Breast epithelium (tissue), 4 donors: ENCODE measurements at places on chromosomes 3 and 15. TPM values are rescaled to one million over a fixed set of nuclear protein-coding genes. Genes with fewer than 3 reads are reported as not detected.

Gene CPEB1
- 4.6 TPM for total RNA-seq

Gene ASB14
- total RNA-seq: not detected

Gene PLIN1
- total RNA-seq: 114 TPM

Gene MYO1E
- 51.5 TPM for total RNA-seq

Gene FBN1
- 38.5 TPM for total RNA-seq

Gene VGLL4
- total RNA-seq: 48.0 TPM

Gene FAM174B
- 4.3 TPM for total RNA-seq

Gene SLC22A13
- total RNA-seq: not detected

DNA sequence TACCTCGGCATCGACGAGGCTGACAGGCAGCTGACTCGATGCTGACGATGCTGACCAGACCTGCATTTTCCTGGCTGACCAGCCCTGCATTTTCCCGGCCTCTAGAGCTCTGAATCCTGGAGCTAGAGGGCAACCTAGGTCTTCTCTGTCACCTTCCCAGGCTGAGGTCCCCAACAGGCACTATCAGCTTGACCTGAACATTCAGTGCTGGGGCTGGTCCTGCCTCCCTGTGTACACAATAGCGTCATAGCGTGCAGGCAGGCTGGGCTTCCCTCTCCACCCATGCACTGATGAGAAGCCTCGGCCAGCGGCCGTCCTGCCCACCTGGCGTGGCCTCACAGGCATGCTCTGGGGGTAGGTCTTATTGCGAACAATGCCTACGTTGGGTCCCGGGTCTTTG, 62.3 kb upstream of the SNRPA1 start:
- H3K27ac ChIP-seq: no peak overlapping the region
- no peaks in the 10 kb centered on the region for H3K36me3 ChIP-seq
- no peaks in the 10 kb centered on the region for H3K27me3 ChIP-seq
- H3K4me1 ChIP-seq: no peaks in the 10 kb centered on the region
- no peak overlapping the region for H3K4me3 ChIP-seq

DNA sequence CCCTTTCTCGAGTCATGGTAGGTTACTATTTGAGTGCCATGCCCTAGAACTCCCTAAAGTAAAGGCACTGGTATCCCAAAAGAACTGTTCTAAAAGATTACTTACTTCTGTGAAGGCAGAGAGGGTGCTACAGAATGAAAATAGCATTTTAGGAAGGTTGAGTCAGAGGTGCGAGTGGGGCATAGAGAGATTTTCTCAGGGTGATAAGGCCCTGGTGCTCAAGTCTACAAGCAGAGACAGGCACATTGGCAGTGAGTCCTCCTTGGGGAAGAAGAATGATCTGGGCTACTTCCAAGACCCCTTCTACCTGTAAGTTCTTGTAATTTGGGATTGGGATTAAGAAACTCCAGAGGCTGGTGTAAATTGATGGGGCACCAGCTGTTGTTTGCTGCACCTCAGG, 96.7 kb downstream of the AKAP13 start:
- no peak for DNase-seq
- H3K36me3 ChIP-seq: no peaks in the 10 kb centered on the region
- no peak overlapping the region for H3K27ac ChIP-seq

DNA sequence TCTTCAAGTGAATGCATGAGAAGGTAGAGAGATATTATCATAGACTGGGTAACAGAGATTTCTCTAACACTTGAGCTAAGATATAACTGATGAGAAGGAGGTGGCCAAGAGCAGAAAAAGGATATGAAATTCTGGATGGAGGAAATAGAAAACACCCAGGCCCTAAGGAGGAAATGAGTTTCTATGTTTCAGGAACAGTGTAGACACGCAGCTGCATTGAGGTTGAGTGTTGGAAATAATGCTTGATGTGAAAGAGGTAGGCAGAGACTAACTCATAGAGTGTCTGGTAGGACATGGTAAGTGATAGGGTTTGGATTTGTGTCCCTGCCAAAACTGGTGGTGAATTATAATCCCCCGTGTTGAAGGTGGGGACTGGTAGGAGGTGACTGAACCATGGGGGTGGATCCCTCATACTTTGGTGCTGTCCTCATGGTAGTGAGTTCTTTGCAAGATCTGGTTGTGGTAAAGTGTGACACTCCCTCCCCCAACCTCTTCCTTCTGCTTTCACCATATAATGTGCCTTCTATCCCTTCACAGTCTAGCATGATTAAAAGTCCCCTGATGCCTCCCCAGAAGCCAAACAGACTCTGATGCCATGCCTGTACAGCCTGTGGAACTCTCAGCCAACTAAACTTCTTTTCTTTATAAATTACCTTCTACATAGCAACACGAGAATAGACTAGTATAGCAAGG, 787.3 kb downstream of the EDEM1 start:
- H3K36me3 ChIP-seq: no peaks in the 10 kb centered on the region
- H3K4me1 ChIP-seq: no peaks in the 10 kb centered on the region
- no peak overlapping the region for H3K4me3 ChIP-seq
- no peak for DNase-seq

DNA sequence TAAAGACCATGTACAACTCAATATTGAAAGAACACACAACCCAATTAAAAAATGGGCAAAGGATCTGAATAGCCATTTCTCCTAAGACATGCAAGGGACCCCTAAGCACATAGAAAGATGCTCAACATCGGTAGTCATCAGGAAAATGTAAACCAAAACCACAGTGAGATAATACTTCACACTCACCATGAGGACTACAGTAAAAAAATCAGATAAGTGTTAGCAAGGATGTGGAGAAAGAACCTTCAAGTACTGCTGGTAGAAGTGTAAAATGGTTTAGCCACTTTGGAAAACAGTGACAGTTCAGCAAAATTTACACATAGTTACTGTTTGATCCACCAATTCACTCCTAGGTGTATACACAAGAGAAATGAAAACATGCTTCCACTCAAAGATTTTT, 30.1 kb upstream of the XIRP1 start:
- no peaks in the 10 kb centered on the region for H3K4me1 ChIP-seq
- no peaks in the 10 kb centered on the region for H3K36me3 ChIP-seq
- no peak overlapping the region for H3K4me3 ChIP-seq

DNA sequence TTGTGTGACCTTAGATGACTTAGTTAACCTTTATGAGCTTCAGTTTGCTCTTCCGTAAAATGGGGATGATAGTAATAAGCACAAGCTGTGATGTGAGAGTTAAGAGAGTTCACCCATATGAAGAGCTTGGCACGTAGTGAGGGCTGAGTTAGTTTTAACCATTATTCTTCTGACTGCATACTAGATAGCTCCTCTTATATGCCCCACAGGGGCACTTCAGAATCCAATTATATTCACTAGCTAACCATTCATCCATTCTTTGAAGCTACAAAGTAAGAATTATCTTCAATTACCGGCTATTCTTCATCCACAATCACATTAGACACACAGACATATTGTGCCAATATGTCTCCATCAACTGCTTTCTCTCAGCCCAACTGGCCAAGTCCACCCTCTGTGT, 159.0 kb upstream of the STT3B start:
- no peak overlapping the region for H3K4me3 ChIP-seq
- H3K36me3 ChIP-seq: no peaks in the 10 kb centered on the region
- no peaks in the 10 kb centered on the region for H3K27me3 ChIP-seq
- H3K4me1 ChIP-seq: no peaks in the 10 kb centered on the region
- no peak overlapping the region for H3K27ac ChIP-seq

GRCh38 chr3:159486580-159486979, 502.1 kb upstream of the IL12A start:
- no peak overlapping the region for H3K27ac ChIP-seq
- no peak for DNase-seq
- no peaks in the 10 kb centered on the region for H3K36me3 ChIP-seq
- no peaks in the 10 kb centered on the region for H3K4me1 ChIP-seq

- DNase-seq: no peak
- H3K4me1 ChIP-seq: no peaks in the 10 kb centered on the region
- no peak overlapping the region for H3K27ac ChIP-seq
These were observed 121.5 kb upstream of the ABHD17C start for GRCh38 chr15:80573606-80574005.

GRCh38 chr3:53114011-53114400, 16.2 kb downstream of the RFT1 start:
- H3K27ac ChIP-seq: no peak overlapping the region
- H3K36me3 ChIP-seq: peaks cover 1% of the 10 kb centered on the region
- H3K4me1 ChIP-seq: no peaks in the 10 kb centered on the region
- DNase-seq: peak; percentile 78
- H3K4me3 ChIP-seq: no peak overlapping the region

GRCh38 chr15:92033723-92034122, 180.2 kb downstream of the SLCO3A1 start:
- H3K27me3 ChIP-seq: no peaks in the 10 kb centered on the region
- no peak for DNase-seq
- no peaks in the 10 kb centered on the region for H3K36me3 ChIP-seq
- H3K4me3 ChIP-seq: no peak overlapping the region
- peak overlapping the region; percentile 45 for H3K27ac ChIP-seq

DNA sequence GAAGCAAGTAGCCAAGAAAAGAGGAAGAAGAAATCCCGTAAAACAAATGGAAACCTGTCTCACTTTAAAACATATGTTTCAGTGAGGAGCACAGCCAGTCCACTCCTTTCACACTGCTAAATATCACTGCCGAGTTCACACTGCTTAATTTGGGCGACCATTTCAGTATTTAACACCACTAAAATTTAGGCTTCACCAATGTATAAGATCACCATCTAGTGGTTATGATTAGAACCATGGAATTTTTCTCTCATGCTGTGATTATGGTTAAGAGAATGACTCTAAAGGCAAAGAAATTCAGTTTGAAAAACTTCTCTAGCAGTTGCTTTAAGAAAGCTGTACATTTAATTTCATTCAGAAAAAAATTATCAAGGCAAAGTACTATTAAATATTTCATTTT, 16.6 kb downstream of the SLC4A7 start:
- H3K27ac ChIP-seq: no peak overlapping the region
- DNase-seq: no peak
- H3K27me3 ChIP-seq: no peaks in the 10 kb centered on the region
- H3K4me3 ChIP-seq: no peak overlapping the region
- no peaks in the 10 kb centered on the region for H3K4me1 ChIP-seq

DNA sequence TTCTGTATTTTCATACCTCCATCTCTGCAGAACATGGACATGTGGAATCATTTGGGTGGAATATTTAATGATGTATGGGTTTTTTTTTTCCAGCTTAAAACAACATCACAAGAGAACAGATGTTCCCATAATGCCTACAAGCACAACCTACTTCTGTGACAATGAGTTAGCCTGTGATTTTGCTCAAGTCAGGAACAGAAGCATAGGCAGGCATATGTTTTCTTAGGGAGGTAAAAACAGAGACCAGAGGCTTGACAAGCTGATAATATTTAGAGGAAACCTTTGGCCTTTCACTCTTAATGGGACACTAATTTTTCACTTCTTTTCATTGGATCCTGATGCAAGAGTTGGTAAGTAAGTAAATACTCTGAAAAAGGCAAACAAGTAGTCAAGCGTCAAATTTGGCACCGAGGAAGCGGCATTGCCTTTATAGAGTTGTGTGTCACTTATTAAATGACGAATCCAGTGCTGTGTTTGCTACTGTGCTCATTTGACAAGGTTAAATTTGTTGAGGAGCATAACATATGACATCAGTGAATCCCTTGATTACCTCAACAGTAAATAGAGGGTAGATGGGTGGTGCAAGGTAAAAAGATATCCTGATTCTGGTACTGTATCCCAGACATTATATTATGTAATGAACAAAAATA, 66.7 kb upstream of the RBMS3 start:
- no peak for DNase-seq
- no peaks in the 10 kb centered on the region for H3K36me3 ChIP-seq
- H3K27ac ChIP-seq: no peak overlapping the region

GRCh38 chr3:48788544-48789162, 59.0 kb downstream of the PRKAR2A start:
- no peak overlapping the region for H3K4me3 ChIP-seq
- H3K36me3 ChIP-seq: no peaks in the 10 kb centered on the region
- no peak overlapping the region for H3K27ac ChIP-seq
- no peak for DNase-seq

- H3K27ac ChIP-seq: peak overlapping the region; percentile 72
- DNase-seq: no peak
- no peak overlapping the region for H3K4me3 ChIP-seq
- H3K36me3 ChIP-seq: no peaks in the 10 kb centered on the region
- no peaks in the 10 kb centered on the region for H3K27me3 ChIP-seq
These were observed 16.4 kb upstream of the ZNF609 start for GRCh38 chr15:64443747-64444621.

DNA sequence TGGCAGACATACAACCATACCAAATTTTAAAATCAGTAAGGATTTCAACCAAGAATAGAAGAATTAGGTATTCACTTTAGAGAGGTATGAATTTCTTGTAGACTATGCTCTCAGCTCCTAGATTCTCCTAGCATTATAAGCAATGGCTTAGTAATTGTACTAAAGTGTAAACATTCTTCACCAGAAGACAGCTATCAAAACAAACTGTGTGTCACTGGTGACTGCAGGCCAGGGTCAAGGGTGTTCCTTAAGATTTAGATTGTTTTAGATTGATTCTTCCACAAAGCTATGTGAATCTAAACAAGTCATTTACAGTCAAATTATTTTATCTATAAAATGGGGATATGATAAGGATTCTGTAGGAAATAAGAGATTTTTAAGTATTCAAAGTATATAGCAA, 23.1 kb upstream of the GP5 start:
- DNase-seq: no peak
- H3K36me3 ChIP-seq: no peaks in the 10 kb centered on the region
- H3K4me1 ChIP-seq: no peaks in the 10 kb centered on the region
- no peak overlapping the region for H3K4me3 ChIP-seq
- no peak overlapping the region for H3K27ac ChIP-seq

- no peak overlapping the region for H3K4me3 ChIP-seq
- H3K27ac ChIP-seq: no peak overlapping the region
- no peak for DNase-seq
- no peaks in the 10 kb centered on the region for H3K36me3 ChIP-seq
These were observed 98.7 kb downstream of the CHST2 start for GRCh38 chr3:143218166-143218835.

DNA sequence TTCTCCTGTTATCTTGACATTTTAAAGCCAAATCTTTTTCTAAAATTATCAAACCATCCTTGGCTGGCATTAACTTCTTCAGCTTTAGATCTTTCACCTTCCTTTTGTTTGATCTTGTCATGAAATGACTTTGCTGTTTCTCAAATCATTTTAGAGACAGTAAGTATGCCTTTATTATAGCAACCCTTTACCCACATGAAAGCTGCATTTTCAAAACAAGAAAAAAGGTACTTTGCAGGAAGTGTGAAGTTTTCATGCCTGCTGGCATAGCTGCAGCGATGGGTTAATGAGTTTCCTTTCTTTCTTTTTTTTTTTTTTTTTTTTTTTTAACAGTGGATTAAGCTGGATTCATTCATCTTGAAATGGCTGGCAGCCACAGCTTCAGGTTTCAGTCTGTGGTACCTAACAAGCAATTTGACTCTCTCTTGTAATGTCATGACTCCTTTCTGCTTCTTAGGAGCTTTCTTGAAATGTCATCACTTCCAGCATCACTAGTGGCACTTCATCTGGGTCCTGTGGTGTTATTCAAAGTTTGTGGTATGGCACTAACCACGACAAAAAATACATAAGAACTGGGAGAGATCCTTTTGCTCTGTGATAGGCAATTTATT, 18.8 kb downstream of the SLC25A26 start:
- H3K36me3 ChIP-seq: no peaks in the 10 kb centered on the region
- H3K4me3 ChIP-seq: no peak overlapping the region
- no peaks in the 10 kb centered on the region for H3K27me3 ChIP-seq

- no peak overlapping the region for H3K27ac ChIP-seq
- DNase-seq: no peak
- H3K27me3 ChIP-seq: no peaks in the 10 kb centered on the region
- no peaks in the 10 kb centered on the region for H3K36me3 ChIP-seq
These were observed 18.3 kb upstream of the FOXP1 start for GRCh38 chr3:71601811-71602210.

GRCh38 chr3:143171141-143171980, 51.8 kb downstream of the CHST2 start:
- no peak overlapping the region for H3K27ac ChIP-seq
- peaks cover 4% of the 10 kb centered on the region for H3K4me1 ChIP-seq
- H3K27me3 ChIP-seq: no peaks in the 10 kb centered on the region
- H3K4me3 ChIP-seq: no peak overlapping the region
- no peak for DNase-seq
